NK-92 treated with Interleukin-12 subunit alpha and Interleukin-12 subunit beta, amount 100 ng/mL, for 24 hours (cell line): ENCODE measurements at places on chromosomes 4 and X.

GRCh38 chr4:130029442-130029841 is 933.5 kb downstream of the C4orf33 start:
- DNase-seq, result no peak

DNA sequence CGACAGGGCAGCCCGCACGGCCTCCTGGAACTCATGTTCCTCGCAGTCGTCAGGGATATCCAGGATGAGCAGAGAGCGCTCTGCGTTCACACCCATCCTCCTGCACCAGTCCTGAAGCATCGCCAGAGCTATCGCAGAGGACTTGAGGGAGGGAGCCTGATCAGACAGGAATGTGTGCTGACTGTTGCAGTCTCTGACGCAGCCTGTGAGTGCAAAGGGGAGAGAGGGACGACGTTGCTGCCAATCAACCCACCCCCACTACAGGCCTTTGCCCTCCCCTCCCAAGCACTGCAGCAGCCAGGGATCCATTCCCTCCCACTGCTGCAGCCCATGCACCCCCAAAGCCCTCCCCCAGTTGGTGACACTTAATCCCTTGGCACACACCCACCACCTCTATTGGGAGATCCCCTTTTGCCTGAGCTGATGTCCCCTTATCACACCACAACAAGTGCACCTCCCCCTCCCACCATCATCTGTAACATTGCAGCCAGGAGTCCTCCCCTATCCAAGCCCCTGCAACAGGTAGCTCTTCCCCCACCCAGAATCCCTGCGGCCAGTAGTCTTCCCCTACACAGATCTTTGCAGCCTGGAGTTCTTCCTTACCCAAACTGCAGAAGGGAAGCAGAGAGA is 897 bp downstream of the PNMA6F start:
- no peak for DNase-seq

DNA sequence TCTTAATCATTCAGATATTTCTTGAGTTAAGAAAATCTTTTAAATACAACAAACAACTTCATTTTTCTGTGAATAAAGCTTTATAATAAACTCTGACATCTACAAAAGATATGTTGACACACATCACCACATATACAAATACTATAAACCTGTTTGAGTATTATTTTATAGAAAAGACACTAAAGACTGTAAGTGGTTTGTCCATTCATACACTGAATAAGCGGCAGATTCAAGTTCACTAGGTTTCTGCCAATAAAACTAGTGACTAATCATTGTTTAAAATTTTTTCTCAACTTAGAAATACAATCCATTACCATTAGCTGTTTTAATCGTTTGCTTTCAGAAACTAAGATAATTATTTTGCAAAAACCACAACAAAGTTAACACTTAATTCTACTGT is 1900.0 kb downstream of the C4orf33 start:
- no peak for DNase-seq

GRCh38 chr4:66034671-66035070 is 364.4 kb upstream of the EPHA5 start:
- no peak for DNase-seq

DNA sequence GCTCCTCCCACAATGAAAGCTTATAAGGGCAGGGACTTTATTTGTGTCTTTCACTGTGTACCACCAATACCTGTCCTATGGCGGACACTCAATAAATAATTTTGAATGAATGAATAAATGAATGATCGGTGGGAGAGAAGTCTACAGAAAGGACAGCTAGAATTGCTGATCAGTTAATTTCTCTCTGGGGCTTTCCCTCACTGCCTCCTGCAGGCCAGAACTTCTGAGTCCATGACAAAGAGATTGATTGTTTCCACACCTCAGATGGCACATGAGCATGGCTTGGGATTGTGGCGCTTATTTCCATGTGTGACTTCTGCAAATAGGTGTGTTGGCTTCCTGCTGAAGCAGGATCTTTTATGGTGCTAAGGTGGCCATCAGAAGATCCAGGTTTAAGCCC is 6.3 kb downstream of the FAM47E start:
- no peak for DNase-seq

DNA sequence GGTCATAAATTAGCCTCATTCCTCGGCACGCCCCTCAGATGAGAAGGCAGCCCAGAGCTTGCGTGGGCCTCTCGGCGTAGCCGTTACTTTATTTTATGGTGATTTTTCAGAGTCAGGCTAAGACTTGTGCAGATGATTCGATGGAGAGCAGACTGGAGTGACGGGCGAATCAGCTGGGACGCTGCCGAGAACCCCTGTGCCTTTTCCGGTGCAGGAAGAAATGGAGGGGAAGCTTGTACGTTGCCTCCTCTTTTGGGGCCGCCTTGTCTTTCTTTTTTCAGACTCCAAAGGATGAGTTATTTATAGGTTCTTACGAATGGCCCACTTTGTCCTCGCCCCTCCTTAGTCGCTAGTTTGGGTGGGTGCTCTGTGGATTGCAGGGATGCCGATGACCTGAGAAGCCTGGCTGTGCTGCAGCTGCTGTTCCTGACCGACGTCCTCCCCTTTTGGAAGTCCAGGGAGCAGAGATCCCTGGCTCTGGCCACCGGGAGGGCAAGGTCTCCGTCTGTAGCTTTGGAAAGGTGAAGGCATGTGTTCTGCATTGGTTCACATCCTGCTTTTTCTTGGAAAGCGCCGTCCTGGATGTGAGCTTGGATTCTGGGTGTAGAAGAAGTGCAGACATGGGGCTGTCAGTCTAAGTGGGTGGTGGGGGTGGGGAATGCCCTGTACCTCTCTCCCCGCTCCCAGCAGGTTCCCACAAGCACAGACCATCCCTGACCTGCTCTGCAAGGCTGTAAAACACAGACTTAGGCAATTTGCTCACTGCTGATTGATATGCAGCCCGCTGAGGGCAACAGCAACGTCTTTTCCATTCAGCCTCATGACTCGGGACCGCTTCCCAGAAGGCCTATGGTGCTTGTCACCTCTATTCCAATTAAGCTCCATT is 9.3 kb downstream of the SORCS2 start:
- DNase-seq, result no peak

DNA sequence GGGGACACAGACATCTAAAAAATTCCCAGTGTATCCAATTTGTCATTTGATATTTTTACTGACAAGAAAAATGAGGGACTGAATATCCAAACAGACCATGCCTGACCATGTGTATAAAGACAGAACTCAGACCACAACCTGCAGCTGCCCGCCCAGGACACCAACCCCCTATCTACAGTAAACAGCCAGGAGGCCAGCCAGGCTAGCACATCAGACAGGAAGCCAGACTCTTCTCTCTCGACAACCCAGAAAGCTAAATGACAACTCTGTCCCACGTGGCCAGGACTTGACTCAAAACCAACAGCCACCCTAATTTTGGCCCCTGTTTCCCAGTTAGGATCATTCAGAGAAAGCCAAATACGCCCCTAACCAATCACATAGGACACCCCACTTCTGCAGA is 15.1 kb downstream of the AFAP1 start:
- DNase-seq, result no peak

GRCh38 chrX:132115792-132116191 is 12.0 kb downstream of the FRMD7 start:
- DNase-seq, result no peak

GRCh38 chrX:23435575-23435974 is 100.9 kb downstream of the PTCHD1 start:
- no peak for DNase-seq

DNA sequence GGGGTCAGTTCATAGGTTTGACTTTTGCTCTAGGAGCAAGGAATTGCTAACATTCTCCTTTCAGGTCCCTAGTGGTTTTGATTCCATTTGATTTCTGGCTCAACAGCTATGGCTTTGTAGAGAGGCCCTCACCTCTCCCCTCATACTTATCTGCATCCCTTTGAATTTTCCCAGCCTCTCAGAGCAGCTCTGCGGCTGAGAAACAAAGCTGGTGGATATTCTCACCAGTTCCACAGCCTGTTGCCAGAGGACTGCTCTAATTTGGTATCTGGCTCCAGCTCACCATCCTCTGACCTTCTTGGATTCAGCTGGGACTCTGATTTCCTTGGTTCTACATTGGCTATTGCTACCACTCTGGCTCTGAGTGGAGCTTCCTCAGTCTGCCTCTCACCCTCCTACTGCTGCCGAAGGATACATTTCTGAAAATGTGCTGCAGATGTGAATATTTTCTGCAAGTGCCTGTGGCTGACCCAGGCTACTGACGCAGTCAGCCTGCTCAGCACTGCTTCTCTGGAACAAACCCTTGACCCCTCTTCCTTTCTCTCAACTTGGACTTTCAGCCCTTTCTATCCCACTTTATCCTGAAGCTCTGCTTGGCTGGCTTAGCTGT is 110.9 kb upstream of the ENPEP start:
- DNase-seq, result no peak

GRCh38 chrX:3811331-3812311 is 98.2 kb upstream of the PRKX start:
- no peak for DNase-seq

GRCh38 chrX:136708348-136708747 is 60.4 kb downstream of the CD40LG start:
- no peak for DNase-seq

DNA sequence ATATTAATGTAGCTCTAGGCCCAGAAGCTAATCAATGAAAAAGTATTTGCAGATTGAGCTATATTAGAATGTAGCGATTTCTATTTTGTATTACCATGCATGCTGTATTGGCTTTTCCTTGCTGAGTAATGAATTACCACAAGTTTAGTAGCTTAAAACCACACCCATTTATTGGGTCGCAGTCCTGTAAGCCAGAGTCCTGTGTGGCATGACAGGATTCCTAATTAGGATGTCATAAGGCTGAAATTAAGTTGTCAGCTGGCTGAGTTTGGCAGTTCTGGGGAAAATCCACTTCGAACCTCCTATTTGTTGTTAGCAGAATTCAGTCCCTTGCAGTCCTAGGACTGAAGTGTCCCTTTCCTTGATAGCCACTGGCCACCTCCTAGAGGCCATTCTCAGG is 50.3 kb upstream of the HHIP start:
- no peak for DNase-seq

GRCh38 chr4:39466747-39467146 is 7.9 kb downstream of the LIAS start:
- no peak for DNase-seq

DNA sequence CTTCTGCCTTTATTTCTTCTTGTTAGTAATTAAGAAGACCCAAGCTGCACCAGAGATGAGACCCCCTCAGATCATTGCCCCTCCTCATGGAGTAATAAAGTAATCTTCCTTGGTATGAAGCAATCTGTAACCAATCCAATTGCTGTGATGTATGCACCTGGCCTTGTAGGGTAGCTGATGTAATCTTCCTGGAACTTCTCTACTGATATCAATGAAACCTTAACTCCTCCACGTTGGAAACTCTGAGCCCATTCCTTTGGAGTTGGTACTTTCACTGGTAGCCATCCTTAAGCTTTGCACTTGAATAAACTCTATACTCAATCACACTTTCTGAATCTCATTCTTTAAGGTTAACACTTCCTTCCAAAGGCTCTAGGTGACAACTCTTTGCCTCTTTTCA is 31.6 kb upstream of the NSG1 start:
- DNase-seq, result no peak

DNA sequence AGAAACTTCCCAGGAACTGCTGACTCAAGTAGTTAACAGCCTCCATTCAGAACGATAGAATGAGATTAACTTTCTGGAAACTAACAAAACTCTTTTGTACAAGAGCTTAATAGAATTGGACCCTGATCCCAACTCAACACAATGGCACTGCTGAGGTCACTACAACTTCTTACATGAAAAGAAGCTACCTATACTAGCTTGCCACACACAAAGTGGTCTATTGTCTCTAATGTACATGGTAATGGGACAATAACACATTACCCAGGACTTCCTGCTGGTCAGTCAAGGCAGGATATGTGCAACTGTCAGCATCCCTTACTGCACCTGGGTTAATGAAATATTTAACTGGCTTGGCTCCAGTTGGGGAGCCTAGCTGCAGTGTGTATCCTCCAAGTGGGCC is 56.2 kb downstream of the BRCC3 start:
- no peak for DNase-seq

DNA sequence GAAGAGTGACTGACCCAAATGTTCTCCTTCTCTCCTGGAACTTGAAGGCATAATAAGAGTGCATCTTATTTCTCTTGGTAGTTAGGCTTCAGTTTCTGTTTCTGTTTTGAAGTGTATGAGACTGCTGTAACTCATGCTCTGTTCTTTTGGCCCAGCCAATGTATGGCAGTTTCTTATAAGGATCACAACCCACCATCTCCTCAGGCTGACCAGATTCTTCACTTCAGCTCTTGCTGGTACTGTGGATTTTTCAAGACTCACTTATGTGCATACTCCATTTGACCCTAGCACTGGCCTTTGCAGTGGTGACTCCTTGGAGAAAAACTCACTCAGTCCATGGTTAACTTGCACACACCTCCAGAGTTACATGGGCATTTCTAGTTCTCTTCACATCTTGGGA is 9.6 kb upstream of the YTHDC1 start:
- DNase-seq, result no peak

DNA sequence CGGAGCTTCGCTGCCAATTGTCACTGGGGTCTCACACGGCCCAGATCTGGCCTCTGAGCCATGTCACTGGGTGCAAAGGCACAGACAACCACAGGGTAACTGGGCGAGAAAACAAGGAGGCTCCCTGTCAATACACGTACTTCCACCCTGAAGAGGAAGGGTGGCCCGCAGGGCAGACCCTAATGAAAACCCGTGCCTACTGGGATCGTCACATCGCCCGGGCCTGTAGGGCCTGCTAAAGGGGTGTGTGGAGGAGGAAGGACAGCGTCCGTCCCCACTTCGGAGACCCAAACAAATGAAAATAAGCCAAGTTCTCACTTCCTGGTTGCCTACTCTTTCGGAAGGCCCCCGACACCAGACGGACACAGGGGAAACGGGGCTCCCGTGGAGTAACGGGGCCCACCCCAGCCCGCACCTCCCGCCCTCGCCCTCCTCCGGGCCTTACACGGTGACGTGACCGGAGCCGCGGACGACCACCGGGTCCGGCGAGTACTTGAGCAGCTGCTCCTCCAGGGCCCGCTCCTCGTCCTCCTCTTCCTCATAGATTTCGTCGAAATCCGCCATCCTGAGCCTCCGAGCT is 578 bp downstream of the CHIC2 start:
- DNase-seq, result peak; percentile 12

GRCh38 chr4:26298198-26298947 is 22.4 kb upstream of the RBPJ start:
- DNase-seq, result no peak

DNA sequence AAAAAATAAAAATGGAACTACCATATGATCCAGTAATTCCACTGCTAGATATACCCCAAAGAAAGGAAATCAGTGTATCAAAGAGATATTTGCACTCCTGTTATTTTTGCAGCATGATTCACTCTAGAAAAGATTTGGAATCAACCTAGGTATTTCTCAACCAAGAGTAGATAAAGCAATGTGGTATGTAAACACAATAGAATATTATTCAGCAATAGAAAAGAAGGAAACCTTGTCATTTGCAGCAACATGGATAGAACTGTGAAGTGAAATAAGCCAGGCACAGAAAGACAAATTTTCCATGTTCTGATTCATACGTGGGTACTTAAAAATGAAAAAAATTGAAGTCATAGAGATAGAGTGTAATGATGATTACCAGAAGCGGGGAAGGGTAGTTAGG is 362.3 kb upstream of the EPHA5 start:
- no peak for DNase-seq

DNA sequence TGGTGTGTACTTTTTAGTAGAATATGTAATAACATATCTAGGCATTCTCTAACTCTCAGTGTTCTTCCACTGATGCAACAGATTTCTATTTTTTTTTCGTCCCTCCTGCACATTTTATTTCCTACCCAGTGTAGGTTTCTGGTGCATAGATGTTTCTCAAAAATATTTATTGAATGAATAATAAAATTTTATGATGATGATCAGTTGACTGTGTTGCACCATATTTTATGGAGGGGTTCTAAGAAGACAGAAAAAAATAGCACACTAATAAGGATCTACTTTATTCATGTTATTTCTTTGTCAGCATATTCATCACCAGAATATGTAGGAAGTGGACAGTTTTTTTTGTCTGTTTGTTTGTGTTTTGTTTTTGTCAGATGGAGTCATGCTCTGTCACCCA is 2529.3 kb downstream of the ARAP2 start:
- no peak for DNase-seq
